GM23248 (cell line): ENCODE measurements at places on chromosomes 7 and 10.

GRCh38 chr7:3579638-3580219, 278.7 kb downstream of the SDK1 start:
- no peaks in the 10 kb centered on the region for H3K4me1 ChIP-seq
- H3K4me3 ChIP-seq, result no peak overlapping the region
- DNase-seq, result no peak
- no peaks in the 10 kb centered on the region for H3K36me3 ChIP-seq
- H3K27ac ChIP-seq, result no peak overlapping the region

GRCh38 chr10:62159351-62159750, 109.3 kb downstream of the RTKN2 start:
- H3K27ac ChIP-seq, result no peak overlapping the region
- no peaks in the 10 kb centered on the region for H3K36me3 ChIP-seq
- peaks cover 7% of the 10 kb centered on the region; the same call in 1 of the 2 replicates for H3K4me1 ChIP-seq
- H3K4me3 ChIP-seq, result no peak overlapping the region
- DNase-seq, result peak; percentile 9
- no peaks in the 10 kb centered on the region for H3K27me3 ChIP-seq

GRCh38 chr7:127809261-127809702, 157.3 kb downstream of the SND1 start:
- no peak overlapping the region for H3K4me3 ChIP-seq
- no peaks in the 10 kb centered on the region for H3K27me3 ChIP-seq
- DNase-seq, result peak; percentile 91
- H3K36me3 ChIP-seq, result no peaks in the 10 kb centered on the region

GRCh38 chr10:9922126-9922870, 1095.4 kb upstream of the CELF2 start:
- H3K27me3 ChIP-seq, result no peaks in the 10 kb centered on the region
- no peaks in the 10 kb centered on the region for H3K4me1 ChIP-seq
- no peaks in the 10 kb centered on the region for H3K36me3 ChIP-seq
- no peak overlapping the region for H3K27ac ChIP-seq
- H3K4me3 ChIP-seq, result no peak overlapping the region
- no peak for DNase-seq

DNA sequence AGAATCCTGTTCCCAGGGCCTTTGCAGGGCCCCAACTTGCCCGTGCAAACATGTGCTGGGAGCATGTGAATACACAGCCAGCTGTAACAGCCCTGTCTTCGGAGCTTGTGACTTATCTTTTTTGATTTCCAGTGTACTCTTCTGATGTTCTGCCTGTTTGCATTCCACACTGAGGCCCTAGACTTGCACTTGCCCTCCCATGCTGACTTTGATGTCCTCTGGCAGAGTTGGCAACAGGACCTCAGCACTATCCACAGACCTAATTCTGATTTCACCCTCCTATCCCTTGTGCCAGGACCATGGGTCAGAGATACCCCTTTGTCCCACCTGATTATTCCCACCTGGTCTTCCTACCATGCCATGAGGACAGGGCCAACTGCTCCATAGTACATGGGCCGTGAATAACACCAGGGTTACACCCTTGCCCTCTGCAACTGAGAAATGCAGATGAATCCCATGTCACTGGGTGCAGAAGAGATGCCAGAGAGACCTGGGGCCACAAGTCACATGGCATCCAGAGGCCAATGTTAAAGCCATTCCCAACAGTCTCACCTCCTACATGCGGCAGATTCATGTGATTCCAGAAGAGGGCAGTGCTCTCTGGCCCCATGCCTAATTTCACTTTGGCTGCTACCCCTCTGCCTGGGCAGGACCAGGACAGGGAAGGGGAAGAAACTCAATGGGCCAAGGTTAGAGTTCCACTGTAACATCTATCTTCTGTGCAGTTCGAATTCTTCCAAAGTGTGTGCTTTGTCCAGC, 43.0 kb downstream of the SCRN1 start:
- peak; percentile 42 for DNase-seq
- peaks cover 39% of the 10 kb centered on the region for H3K36me3 ChIP-seq
- H3K4me1 ChIP-seq, result no peaks in the 10 kb centered on the region
- no peaks in the 10 kb centered on the region for H3K27me3 ChIP-seq
- H3K27ac ChIP-seq, result no peak overlapping the region

DNA sequence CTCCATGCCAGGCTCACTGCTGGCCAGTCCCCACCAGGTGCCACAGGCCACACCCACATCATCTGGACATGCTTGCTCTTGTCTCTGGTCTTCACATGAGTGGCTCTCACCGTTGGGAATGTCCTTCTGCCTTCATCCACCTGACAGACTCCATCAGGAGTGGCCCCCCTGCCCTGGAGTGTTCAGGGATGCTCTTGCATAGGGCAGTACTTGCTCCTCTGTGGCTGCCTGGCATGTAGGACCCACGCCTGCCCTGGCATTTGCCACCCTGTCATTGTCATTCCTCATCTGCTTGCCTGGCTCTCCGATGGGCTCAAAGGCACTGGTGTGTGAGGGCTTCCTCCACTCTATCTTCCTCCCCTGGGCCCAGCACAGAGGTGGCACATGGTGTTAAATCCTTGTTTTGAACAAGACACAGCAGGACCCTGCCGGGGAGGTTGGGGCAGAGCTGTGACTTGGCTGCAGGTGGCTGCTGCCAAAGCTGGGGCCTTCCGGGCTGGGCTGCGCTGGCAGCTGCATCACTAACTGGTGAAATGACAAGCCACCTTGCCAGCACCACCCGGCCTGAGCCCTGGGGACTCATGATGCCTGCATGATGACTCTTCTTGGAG, 1.8 kb downstream of the SH2D4B start:
- H3K36me3 ChIP-seq, result no peaks in the 10 kb centered on the region
- no peak overlapping the region for H3K27ac ChIP-seq
- no peak overlapping the region for H3K4me3 ChIP-seq
- peaks cover 9% of the 10 kb centered on the region for H3K27me3 ChIP-seq
- no peaks in the 10 kb centered on the region for H3K4me1 ChIP-seq

DNA sequence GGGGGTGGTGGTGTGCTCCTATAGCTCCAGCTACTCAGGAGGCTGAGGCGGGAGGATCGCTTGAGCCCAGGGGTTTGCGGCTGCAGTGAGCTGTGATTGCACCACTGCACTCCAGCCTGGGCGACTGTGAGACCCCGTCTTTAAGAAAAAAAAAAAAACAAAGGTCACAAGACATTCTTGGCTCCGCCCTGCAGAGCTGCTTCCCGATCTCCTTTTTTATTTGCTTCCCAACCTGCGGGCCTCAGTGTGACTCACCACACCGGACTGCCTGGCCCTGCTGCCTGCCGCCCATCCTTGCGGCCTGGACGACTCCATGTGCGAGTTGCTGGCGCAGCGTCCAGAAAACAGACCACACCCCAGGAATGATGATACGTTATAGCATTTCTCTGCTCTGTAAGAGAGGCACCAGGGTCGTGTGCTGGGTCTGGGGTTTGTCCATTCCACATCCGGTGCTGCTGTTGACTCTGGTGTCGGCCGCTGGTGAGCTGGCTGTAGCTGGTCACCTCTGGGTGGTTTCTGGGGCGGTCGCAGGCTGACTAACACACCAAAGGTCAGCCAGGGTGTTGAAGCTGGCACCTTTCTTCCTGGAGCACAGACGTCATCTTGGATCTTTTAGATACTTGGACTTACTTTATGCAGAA, 123.6 kb downstream of the TCF7L2 start:
- peak; percentile 98 for DNase-seq
- peaks cover 5% of the 10 kb centered on the region; the same call in 1 of the 2 replicates for H3K36me3 ChIP-seq
- no peaks in the 10 kb centered on the region for H3K27me3 ChIP-seq
- peak overlapping the region; percentile 95 for H3K27ac ChIP-seq

DNA sequence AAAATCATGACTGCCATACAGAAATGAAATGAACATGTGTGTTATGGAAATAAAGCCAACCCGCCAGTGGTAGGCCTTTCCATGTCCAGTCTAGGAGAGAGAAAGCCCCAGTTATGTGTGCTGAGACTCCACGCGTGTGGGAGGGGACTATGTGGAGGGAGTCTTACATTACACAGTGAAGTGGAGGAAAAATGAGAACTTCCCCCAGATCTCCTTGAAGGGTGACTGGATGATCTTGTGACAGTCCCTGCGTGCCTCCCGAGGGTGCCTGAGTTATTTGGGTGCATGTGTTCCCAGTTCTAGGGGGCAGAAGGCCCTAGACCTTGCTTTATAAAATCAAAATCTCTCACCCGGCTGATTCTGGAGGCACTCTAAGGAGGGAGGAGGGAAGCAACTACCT, 24.2 kb downstream of the UPP1 start:
- H3K4me1 ChIP-seq, result peaks cover 13% of the 10 kb centered on the region
- H3K4me3 ChIP-seq, result no peak overlapping the region
- no peak overlapping the region for H3K27ac ChIP-seq
- H3K36me3 ChIP-seq, result 0 out of 2 replicates have a peak, but pooled peaks cover 7% of the 10 kb centered on the region
- no peaks in the 10 kb centered on the region for H3K27me3 ChIP-seq

DNA sequence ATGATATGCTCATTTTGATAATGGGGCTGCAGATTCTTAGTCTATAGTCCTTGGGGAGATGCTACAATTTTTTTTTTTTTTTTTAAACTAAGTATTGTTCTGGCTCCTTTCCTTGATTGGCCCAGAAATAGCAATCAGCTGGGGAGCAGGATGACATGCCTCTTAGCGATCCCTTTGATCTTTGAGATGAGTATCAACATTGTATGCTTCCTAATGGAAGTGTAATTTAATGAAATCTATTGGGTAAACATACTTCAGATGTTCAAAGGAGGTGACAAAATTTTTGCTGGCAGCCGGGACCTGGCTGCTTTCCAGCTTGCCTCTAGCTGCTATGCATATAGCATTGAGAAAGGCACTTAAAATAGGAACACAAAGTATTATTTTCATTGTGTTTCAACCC, 43.5 kb downstream of the VTI1A start:
- DNase-seq, result peak; percentile 12
- no peaks in the 10 kb centered on the region for H3K36me3 ChIP-seq
- H3K4me1 ChIP-seq, result peaks cover 12% of the 10 kb centered on the region
- H3K27ac ChIP-seq, result no peak overlapping the region
- no peak overlapping the region for H3K4me3 ChIP-seq

DNA sequence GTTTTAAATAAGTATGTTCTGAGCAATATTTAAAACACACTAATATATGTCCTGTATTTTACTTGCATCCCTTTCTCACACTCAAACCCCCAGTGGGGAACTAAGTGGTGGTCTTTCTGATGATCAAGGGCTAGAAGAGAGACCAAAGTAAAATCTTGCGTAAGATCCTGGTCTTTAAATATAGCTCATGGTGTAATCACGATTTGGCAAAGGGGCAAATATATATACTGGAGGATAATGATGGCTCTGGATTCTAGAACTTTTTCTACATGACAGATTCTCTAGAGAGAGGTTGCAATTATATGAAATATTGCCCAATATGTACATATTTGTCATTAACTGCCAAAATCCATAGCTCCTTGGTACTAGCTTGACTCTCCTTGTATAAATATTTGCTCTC, 438.3 kb downstream of the NXPH1 start:
- no peaks in the 10 kb centered on the region for H3K36me3 ChIP-seq
- no peak overlapping the region for H3K4me3 ChIP-seq
- H3K4me1 ChIP-seq, result no peaks in the 10 kb centered on the region

- no peaks in the 10 kb centered on the region for H3K27me3 ChIP-seq
- peaks cover 18% of the 10 kb centered on the region; the same call in 1 of the 2 replicates for H3K4me1 ChIP-seq
- peak overlapping the region; percentile 72 for H3K4me3 ChIP-seq
- H3K27ac ChIP-seq, result peak overlapping the region; percentile 64
These were observed 1.5 kb downstream of the NIPSNAP2 start for GRCh38 chr7:55965805-55966421.

DNA sequence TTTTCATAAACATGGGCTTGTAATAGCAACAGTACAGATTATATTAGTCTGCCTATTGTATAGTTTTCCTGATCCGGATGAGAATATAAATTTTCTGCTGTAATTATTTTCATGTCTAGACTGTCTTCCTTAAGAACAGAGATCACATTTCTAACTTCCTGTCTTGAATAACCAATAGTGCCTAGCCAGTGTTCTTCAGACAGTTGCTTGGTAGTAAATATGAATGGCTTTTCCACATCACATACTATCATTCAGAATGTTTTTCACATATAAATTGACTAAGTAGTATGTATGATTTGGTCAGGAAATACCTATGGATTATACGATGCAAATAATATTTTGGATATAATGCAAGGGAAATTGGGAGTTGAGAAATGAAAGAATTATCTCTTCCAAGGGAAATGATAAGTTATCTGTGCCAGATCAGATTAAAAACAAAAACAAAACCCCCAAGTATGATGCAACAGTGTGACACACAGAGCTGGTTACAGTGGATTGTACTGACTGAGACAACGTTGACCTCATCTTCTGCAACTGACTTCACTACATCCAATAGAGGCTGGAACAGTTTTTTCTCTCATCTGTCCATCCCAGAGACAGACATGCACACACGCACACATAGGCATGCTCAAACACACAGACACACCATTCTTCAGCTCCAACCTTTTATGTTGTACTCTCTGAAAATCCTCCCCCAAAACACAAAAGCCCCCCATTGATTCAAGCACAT, 16.4 kb downstream of the ITGA8 start:
- H3K27ac ChIP-seq, result no peak overlapping the region
- peak; percentile 34 for DNase-seq

GRCh38 chr7:112383671-112384417, 66.4 kb upstream of the IFRD1 start:
- no peak overlapping the region for H3K4me3 ChIP-seq
- DNase-seq, result peak; percentile 28
- H3K4me1 ChIP-seq, result no peaks in the 10 kb centered on the region
- no peak overlapping the region for H3K27ac ChIP-seq
- H3K36me3 ChIP-seq, result no peaks in the 10 kb centered on the region
- H3K27me3 ChIP-seq, result no peaks in the 10 kb centered on the region

GRCh38 chr7:113100121-113100603, 13.5 kb upstream of the GPR85 start:
- no peaks in the 10 kb centered on the region for H3K36me3 ChIP-seq
- H3K27me3 ChIP-seq, result no peaks in the 10 kb centered on the region
- H3K27ac ChIP-seq, result no peak overlapping the region
- peak; percentile 62 for DNase-seq

GRCh38 chr7:117041822-117042221, 88.5 kb downstream of the ST7 start:
- no peaks in the 10 kb centered on the region for H3K36me3 ChIP-seq
- peaks cover 32% of the 10 kb centered on the region for H3K4me1 ChIP-seq
- peak overlapping the region; percentile 29; the same call in 1 of the 2 replicates for H3K27ac ChIP-seq
- no peak for DNase-seq
- H3K27me3 ChIP-seq, result no peaks in the 10 kb centered on the region

DNA sequence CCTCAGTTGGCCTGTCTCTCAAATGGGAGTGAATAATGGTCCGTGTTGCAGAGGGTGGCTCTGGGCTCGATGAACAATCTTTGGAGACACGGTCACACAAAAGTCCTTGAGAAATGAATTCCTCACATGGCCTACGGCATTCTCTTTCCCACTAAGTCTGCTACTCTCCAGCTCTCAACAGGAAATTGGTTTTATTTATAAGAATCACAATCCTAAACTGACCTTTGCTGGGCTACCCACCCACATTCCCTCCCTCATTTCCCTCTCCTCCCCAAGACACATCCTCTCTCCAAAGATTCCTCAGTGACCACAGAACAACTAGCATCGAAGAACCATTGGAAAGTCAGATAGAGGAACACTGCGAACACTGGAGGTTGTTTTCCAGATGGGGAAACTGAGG, 4.7 kb downstream of the AFAP1L2 start:
- no peaks in the 10 kb centered on the region for H3K36me3 ChIP-seq
- H3K4me1 ChIP-seq, result no peaks in the 10 kb centered on the region
- H3K4me3 ChIP-seq, result no peak overlapping the region

- no peak for DNase-seq
- H3K27me3 ChIP-seq, result no peaks in the 10 kb centered on the region
- H3K27ac ChIP-seq, result no peak overlapping the region
These were observed 320.8 kb downstream of the ADARB2 start for GRCh38 chr10:1416456-1417037.
